ENCODE measurements at places on chromosomes 1 and 21. TPM values are rescaled to one million over a fixed set of nuclear protein-coding genes. Genes with fewer than 3 reads are reported as not detected.

DNA sequence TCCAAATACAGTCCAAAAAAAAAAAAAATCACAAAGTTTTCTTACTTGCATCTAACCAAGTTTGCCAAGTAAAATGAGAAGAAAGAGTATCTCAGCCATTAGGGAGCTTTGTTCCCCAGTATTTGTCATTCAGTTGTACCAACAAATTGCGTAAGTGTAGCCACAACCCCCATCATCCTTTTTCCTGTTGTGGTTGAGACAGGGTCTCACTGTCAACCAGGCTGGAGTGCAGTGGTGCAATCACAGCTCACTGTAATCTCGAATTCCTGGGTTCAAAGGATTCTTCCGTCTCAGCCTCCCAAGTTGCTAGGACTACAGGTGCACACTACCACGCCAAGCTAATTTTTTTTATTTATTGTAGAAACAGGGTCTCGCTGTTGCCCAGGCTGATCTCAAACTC is 9.5 kb downstream of the STX6 start:
- H3K4me3 ChIP-seq: no peak overlapping the region
- H3K36me3 ChIP-seq: no peaks in the 10 kb centered on the region
- H3K27me3 ChIP-seq: no peaks in the 10 kb centered on the region
- H3K4me1 ChIP-seq: peaks cover 10% of the 10 kb centered on the region
- DNase-seq: no peak

GRCh38 chr1:65311760-65312159 is 2.4 kb downstream of the DNAJC6 start:
- peaks cover 75% of the 10 kb centered on the region for H3K27me3 ChIP-seq
- H3K4me1 ChIP-seq: peaks cover 16% of the 10 kb centered on the region
- H3K4me3 ChIP-seq: peak overlapping the region; percentile 41
- DNase-seq: no peak
- no peaks in the 10 kb centered on the region for H3K36me3 ChIP-seq
- no peak overlapping the region for H3K27ac ChIP-seq

- no peaks in the 10 kb centered on the region for H3K27me3 ChIP-seq
- H3K4me1 ChIP-seq: peaks cover 28% of the 10 kb centered on the region
- no peak for DNase-seq
- H3K27ac ChIP-seq: no peak overlapping the region
- no peaks in the 10 kb centered on the region for H3K36me3 ChIP-seq
Observed at GRCh38 chr1:57163325-57163724, 197.5 kb upstream of the C8B start.

GRCh38 chr1:39282537-39283216 is 78.2 kb downstream of the MACF1 start:
- no peak for DNase-seq
- H3K27ac ChIP-seq: no peak overlapping the region
- peaks cover 7% of the 10 kb centered on the region for H3K36me3 ChIP-seq
- H3K4me1 ChIP-seq: no peaks in the 10 kb centered on the region

DNA sequence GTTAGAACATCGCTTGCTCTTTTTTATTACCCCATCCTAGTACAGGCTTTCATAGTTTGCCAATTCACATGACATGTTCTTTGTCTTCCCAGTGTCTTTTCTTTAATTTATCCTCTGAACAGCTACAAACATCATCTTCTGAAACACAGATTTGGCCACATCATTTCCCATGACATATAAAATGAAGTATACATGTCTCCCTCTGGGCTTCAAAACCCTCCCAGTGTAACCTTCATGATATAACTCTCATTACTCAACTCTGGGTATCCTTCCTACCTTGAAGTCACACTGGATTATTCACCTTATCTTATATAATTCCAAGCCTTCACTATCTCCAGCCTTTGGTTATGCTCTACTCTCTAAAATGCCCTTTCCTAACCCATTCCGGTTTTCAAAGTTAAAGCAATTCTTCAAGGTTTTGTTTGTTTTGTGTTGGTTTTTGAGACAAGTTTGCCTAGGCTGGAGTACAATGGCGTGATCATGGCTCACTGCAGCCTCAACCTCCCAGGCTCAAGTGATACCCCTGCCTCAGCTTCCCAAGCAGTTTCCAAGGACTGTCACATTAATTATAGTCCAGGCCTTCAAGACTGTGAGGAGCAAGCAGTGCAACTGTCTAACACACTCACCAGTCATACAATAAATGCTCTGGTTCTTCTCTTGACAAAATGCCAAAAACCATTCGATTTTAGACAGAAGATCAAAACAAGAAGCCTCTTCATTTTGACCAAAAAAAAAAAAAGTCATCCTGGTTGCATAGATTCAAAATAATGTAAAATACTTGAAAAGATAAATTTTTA is 5.8 kb downstream of the RGS1 start:
- no peak for DNase-seq
- no peaks in the 10 kb centered on the region for H3K27me3 ChIP-seq
- peaks cover 6% of the 10 kb centered on the region for H3K4me1 ChIP-seq
- H3K36me3 ChIP-seq: no peaks in the 10 kb centered on the region
- H3K27ac ChIP-seq: no peak overlapping the region

- H3K4me1 ChIP-seq: peaks cover 15% of the 10 kb centered on the region
- no peaks in the 10 kb centered on the region for H3K27me3 ChIP-seq
- H3K4me3 ChIP-seq: no peak overlapping the region
- H3K27ac ChIP-seq: peak overlapping the region; percentile 58
Observed at GRCh38 chr1:229328598-229329362, 14.1 kb downstream of the CCSAP start.

GRCh38 chr1:99680270-99680669 is 34.4 kb downstream of the PALMD start:
- no peaks in the 10 kb centered on the region for H3K36me3 ChIP-seq
- no peak overlapping the region for H3K4me3 ChIP-seq
- no peaks in the 10 kb centered on the region for H3K27me3 ChIP-seq
- no peak overlapping the region for H3K27ac ChIP-seq
- H3K4me1 ChIP-seq: peaks cover 9% of the 10 kb centered on the region
- DNase-seq: no peak

DNA sequence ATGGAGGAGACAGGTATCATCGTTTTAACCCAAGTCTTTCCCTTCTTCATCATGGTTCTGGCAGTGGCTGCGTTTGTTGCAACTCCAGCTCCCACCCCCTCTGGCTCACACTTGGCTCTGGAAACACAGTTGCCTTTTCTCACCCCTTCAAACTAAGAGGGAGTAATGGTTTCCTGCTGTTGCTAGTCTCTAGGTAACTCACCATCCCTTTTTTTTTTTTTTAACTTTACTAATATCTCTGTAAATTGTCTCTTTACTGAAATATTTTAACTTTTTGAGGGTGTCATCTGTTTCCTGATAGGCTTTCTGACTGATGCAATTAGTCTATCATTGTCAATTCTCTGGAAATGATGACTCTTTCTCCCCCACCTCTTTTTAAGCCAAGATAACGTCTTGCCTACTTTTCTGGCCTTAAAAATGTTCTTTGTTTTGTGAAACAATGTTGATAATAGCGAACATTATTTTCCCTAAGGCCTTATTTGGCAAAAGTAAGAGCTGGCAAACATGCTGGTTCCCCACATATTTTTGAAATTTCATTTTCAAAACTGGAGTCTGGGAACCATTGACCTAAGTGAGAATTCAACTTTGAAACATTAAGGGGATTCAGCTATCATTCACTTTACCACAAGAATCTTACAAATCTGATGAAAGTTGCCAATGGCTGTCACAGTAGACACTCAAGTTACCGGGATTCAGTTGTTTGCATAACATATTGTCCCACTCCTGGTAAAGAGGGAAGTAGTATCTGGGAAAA is 85.3 kb downstream of the LEPR start:
- H3K36me3 ChIP-seq: no peaks in the 10 kb centered on the region
- H3K4me3 ChIP-seq: no peak overlapping the region
- DNase-seq: no peak
- no peaks in the 10 kb centered on the region for H3K27me3 ChIP-seq
- no peaks in the 10 kb centered on the region for H3K4me1 ChIP-seq

DNA sequence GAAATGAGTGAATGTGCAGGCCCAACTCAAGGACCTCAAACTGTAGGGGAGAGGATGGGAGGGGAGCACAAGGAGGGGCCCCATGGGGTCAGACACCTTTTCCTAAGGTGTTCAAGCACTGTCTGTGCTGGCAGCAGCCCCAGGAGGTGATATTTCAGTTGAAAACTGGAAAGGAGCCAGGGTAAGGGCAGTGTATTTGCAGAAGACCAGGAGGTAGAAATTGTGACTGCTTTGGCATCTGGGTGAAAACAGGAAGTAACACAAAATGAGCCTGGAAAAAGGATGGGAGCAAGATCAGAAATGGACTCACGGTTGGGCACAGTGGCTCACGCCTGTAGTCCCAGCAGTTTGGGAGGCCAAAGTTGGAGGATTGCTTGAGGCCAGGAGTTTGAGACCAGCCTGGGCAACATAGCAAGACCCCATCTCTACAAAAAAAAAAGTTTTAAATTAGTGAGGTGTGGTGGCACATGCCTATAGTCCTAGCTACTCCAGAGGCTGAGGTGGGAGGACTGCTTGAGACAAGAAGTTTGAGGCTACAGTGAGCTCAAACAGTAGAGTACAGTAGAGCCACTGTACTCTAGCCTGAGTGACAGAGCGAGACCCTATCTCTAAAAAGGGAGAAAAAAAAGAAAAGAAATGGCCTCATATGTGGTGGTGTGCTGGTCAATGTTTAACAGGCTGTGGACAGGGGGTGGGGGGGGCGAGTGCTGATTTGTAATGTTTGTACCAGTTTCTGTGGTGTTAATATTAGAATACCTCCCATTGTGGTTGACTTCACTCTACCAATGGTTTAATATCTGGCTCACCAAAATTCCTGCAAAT is 76.2 kb upstream of the ANGPTL1 start:
- peak overlapping the region; percentile 45 for H3K27ac ChIP-seq
- H3K4me1 ChIP-seq: no peaks in the 10 kb centered on the region
- DNase-seq: no peak
- H3K27me3 ChIP-seq: peaks cover 2% of the 10 kb centered on the region
- H3K4me3 ChIP-seq: no peak overlapping the region

Gene SLC45A1
- total RNA-seq: 2.5 TPM

Gene APCS
- not detected for total RNA-seq

Gene RASAL2
- 20.9 TPM for total RNA-seq

Gene COL9A2
- total RNA-seq: 9.0 TPM

Gene COL24A1
- 0.20 TPM for total RNA-seq
